ENCODE measurements at places on chromosomes 5 and 9. TPM values are rescaled to one million over a fixed set of nuclear protein-coding genes. Genes with fewer than 3 reads are reported as not detected.

GRCh38 chr9:123035791-123036190 lies 2.3 kb downstream of the GPR21 start:
- H3K27me3 ChIP-seq = no peaks in the 10 kb centered on the region
- DNase-seq = no peak
- no peak overlapping the region for H3K4me3 ChIP-seq
- no peaks in the 10 kb centered on the region for H3K4me1 ChIP-seq
- H3K36me3 ChIP-seq = peaks cover 44% of the 10 kb centered on the region

Gene PRRT1B
- total RNA-seq = 42.9 TPM

GRCh38 chr5:159552751-159553150 lies 222.5 kb upstream of the IL12B start:
- no peak for DNase-seq
- no peaks in the 10 kb centered on the region for H3K27me3 ChIP-seq
- H3K4me1 ChIP-seq = no peaks in the 10 kb centered on the region
- no peak overlapping the region for H3K4me3 ChIP-seq

Gene MEGF10
- 10.1 TPM for total RNA-seq

DNA sequence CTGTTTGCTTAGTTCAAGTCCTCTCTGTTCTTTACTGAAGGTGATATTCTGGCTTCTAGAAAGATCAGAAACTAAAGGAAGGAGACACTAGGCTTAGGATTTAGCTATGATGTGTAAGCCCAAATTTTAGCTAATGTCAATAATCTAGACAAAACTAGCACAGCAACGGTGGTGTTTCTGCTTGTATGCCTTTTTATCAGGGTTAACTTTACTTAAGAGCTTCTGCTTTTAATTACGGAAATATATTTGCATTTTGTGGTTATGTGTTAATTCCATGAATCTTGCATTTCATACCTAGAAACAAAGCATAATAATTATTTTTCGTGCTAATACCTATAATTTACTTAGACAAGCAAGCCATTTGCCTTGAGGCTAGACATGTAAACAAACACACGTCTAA lies 96.1 kb downstream of the PAX5 start:
- no peak for DNase-seq
- H3K4me1 ChIP-seq = no peaks in the 10 kb centered on the region
- no peaks in the 10 kb centered on the region for H3K27me3 ChIP-seq

Gene PCDHB13
- 3.3 TPM for total RNA-seq

GRCh38 chr5:43573058-43573457 lies 16.2 kb upstream of the PAIP1 start:
- no peaks in the 10 kb centered on the region for H3K27me3 ChIP-seq
- no peaks in the 10 kb centered on the region for H3K4me1 ChIP-seq
- H3K27ac ChIP-seq = no peak overlapping the region
- no peaks in the 10 kb centered on the region for H3K36me3 ChIP-seq

DNA sequence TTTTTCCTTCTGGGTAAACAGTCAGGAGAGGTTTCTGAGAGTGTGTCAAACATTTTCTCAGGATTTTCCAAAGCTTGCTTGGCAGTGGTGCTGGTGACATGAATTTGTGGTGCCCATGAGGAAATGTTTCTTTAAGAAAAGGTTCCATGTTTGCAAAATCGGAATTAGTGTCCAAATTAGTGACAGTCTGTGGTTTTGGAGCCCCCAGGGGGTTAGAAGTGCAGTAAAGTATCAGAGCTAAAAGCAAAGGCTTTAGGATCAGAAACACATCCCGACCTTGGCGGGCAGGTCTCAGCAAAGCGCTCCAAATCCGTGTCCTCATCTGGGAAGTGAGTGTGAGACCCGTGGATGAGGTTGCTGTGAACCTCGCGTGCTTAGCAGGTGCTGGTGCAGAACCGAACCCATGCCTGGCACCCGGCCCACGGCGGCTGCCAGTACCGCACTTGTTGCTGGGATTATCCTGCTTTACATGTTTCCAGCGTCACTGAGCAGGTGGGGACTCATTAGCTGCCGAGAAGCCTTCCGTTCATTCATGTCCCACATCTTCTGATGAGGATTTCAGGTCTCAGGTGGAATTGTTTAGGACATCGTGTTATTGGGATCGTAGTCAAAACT lies 70.8 kb upstream of the COL5A1 start:
- no peaks in the 10 kb centered on the region for H3K4me1 ChIP-seq
- no peaks in the 10 kb centered on the region for H3K27me3 ChIP-seq
- no peak overlapping the region for H3K4me3 ChIP-seq
- no peak overlapping the region for H3K27ac ChIP-seq

- DNase-seq = no peak
- H3K27me3 ChIP-seq = no peaks in the 10 kb centered on the region
- H3K4me3 ChIP-seq = no peak overlapping the region
These were observed 354.3 kb upstream of the ACTBL2 start for GRCh38 chr5:57836921-57837320.

Gene GABRB2
- total RNA-seq = 0.77 TPM

GRCh38 chr9:40925149-40925548 lies 203.3 kb downstream of the FOXD4L6 start:
- no peak overlapping the region for H3K27ac ChIP-seq
- H3K27me3 ChIP-seq = peaks cover 41% of the 10 kb centered on the region
- DNase-seq = peak; percentile 21

Data from endodermal cell (in vitro differentiated cells).